Mammary epithelial cell (primary cell): ENCODE measurements at places on chromosomes 1 and 21. TPM values are rescaled to one million over a fixed set of nuclear protein-coding genes. Genes with fewer than 3 reads are reported as not detected.

Gene CTBS
- total RNA-seq: 12.3 TPM

Gene CSMD2
- total RNA-seq: not detected in 2 replicates

Gene UBL4B
- total RNA-seq: not detected

Gene LPAR3
- 17.2 TPM for total RNA-seq

Gene C8B
- total RNA-seq: not detected in 2 replicates

Gene CFHR4
- total RNA-seq: not detected

Gene SH2D5
- 65.3 and 98.3 TPM in 2 replicates for total RNA-seq

Gene OR6K2
- total RNA-seq: not detected in 2 replicates

Gene CAPN8
- 9.5 TPM for total RNA-seq

GRCh38 chr1:35085421-35085820, 6.2 kb downstream of the ZMYM1 start:
- peak; percentile 92 for DNase-seq

DNA sequence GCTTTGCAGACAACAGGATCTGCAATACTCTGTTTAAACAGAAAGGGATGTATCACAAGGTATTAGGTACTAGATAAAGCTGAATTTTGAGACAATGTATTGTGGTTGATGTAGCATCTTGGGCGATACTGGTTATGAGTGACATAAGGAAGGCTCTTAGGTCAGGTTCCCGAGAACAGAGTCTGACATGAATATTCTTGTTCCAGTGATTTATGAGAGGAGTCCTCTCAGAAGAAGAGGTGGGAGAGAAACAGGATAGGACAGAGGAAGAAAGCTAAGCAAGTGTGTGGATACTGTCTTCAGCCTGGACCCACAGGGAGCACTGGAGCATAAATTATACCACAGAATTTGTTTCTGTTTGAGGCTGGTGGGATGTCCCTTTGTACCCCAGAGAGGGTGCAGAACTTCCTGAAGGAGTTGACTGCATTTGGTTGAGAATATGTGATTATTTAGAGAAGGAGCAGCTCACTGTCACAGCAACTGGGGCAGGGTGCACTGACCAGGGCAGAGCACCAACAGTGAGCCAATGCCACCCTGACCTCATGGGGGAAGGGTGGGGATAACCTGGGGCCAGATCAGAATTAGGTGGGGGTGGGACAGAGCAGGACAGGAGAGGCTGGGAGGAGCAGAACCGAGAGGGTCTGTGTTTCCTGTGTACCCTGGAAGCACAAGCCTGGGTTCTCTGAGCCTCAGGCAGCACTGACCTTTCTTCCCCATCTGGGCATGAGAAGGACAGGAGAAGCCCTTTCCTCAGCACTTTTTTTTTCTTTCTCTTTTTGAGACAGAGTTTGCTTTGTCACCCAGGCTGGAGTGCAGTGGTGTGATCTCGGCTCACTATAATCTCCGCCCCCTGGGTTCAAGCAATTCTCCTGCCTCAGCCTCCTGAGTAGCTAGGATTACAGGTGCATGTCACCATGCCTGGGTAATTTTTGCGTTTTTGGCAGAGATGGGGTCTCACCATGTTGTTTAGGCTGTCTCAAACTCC, 36.3 kb upstream of the SLC6A9 start:
- DNase-seq: no peak

DNA sequence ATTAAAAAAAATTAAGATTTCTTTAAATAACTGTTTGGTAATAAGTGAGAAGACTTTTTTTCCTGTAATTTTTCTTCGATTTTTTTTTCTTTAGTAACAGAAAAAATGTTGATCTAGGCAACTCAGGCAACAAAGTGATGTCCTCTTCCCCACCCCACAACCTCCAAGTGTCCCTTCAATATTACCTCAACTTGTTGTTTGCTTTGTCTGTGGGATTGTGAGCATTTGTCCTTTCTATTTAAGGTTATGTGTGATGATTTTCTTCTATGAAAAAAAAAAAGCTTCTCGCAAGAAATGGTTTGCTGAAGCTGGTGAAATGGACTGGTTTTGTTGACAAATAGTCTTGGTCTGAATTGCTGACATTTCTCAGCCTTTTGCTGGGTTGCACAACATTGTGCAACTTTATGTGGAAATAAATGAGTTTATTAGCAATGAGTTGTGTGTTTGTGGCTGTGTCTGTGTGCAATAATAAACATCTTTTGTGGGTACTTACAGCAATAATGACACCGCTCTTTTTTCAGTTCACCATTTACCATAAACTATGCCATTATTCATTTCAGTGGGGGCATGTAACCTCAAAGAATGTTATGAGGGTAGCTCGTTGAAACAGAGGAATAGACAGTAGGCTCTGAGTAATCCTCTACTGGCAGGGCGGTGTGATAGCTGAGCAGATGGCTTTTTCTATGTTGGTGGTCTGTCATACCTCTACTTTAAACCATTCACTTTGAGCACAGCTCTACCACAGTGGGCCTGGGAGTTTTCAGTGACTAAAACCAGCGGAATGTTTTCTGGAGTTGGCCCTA, 218.4 kb downstream of the HLX start:
- DNase-seq: peak; percentile 30

- DNase-seq: peak; percentile 79
Measured at GRCh38 chr1:218344814-218345672, at the start of gene TGFB2. TSS of gene TGFB2 (plus strand) at chr1:218345336. CDS start at chr1:218346702, 1,366 bp downstream.

DNA sequence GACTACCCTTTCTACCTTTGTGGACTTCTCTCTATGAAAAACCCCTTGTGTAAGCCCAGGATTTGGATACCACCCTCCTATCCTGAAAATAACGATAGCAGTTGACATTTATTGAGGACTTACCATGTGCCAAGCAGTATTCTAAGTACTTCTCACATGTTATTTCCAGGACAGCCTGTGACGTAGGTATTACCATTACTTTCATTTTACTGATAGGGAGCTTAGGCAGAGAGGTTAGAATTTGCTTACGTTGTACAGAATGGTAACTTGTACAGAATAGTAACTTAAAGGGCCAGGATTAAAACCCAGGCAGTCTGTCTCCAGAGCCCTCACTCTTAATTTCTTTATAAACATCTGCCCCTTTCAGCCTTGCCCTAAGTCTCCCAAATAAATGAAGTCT, 138.3 kb downstream of the NTMT2 start:
- DNase-seq: no peak

- peak; percentile 52 for DNase-seq
Measured at GRCh38 chr1:13605159-13605558, 21.5 kb downstream of the PDPN start.

GRCh38 chr1:226988334-226988666, 48.2 kb downstream of the COQ8A start:
- DNase-seq: no peak

DNA sequence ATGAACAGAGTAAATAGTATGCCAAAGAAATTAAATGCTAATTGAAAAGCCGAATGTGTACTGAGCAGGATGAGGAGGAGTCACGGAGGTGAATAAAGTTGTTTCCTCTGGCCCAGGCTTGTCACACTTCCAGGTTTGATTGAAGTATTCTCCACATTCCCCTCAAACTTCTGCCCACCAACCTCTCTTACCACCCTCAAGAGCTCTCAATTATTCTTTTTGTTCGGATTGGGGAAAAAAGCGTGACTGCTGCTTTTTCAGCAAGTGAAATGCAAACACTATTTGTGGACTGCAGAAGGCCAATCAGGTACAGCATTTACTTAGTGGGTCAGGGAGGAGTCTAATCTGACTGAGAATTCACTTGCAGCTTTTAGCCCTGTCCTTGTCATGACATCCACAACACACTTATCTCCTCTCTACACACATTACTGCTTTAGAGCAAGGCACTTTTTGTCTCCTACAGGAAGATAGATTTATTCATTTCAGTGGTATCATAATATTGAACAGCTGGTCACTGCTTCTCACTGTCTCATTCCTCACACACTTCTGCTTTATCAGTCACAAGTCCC, 375.6 kb upstream of the PRMT6 start:
- no peak for DNase-seq

GRCh38 chr1:20497506-20497905, 10.4 kb downstream of the MUL1 start:
- DNase-seq: no peak

GRCh38 chr1:116334015-116334547, 39.0 kb upstream of the ATP1A1 start:
- DNase-seq: peak; percentile 72

GRCh38 chr1:158333405-158334155, 2.2 kb upstream of the CD1B start:
- no peak for DNase-seq

- DNase-seq: peak; percentile 48
Measured at GRCh38 chr1:205355075-205355453, 1.7 kb downstream of the KLHDC8A start.

DNA sequence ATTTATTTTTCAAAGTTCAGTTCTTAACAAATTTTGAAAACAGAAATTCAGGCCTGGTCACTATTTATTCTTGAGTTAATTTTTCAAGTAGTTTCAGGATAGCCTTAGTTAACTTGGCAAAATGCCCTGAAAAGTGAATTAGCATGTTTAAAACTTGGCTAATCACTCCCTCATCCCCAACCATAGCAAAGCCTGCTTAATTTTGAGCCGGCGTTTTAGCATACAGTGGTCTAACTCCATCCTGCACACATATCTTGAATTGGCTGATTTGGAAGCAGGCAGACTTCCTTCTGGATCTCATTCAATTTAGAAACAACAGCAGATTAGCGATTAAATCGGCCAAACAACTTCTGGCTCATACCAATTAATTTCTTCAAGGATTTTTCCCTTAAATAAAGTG, 439.2 kb downstream of the PTBP2 start:
- no peak for DNase-seq

DNA sequence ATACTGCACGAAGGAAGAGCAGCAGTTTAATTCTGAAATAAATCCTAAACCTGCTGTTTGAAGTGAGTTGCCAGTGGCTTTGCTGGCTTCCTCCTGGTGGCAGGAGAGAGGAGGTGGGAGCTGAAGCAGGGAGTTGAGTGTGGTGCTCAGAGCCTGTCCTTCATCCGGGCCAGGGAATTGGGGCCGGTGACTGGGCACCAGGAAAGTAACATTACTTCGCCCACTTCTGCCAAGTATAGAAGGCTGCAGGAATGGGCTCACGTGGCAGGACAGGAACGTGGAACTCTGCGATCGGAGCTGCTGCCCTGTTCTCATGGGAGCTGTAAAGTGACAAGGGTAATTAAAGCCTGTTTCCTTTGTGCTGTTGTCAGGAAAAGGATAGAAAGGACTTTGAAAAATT, 8.7 kb downstream of the TOR3A start:
- DNase-seq: no peak

DNA sequence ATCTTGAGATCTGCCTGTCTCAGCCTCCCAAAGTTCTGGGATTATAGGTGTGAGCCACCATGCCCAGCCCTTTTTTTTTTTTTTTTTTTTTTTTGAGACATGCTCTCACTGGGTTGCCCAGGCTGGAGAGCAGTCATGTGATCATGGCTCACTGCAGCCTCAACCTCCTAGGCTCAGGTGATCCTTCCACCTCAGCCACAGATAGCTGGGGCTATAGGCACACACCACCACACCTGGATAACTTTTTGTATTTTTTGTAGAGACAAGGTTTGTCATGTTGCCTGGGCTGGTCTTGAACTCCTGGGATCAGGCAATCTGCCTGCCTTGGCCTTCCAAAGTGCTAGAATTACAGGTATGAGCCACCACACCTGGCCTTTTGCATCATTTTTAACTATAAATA, 17.7 kb upstream of the PRRC2C start:
- peak; percentile 38 for DNase-seq

- no peak for DNase-seq
Measured at GRCh38 chr1:243890576-243890975, 40.5 kb upstream of the AKT3 start.

GRCh38 chr21:14095056-14095455, 115.7 kb downstream of the LIPI start:
- DNase-seq: no peak

- DNase-seq: peak; percentile 75
Measured at GRCh38 chr1:88061492-88062177, 622.4 kb upstream of the PKN2 start.

- no peak for DNase-seq
Measured at GRCh38 chr1:182809414-182809957, 19.9 kb downstream of the NPL start.
